ENCODE measurements at places on chromosomes 13 and 19.

DNA sequence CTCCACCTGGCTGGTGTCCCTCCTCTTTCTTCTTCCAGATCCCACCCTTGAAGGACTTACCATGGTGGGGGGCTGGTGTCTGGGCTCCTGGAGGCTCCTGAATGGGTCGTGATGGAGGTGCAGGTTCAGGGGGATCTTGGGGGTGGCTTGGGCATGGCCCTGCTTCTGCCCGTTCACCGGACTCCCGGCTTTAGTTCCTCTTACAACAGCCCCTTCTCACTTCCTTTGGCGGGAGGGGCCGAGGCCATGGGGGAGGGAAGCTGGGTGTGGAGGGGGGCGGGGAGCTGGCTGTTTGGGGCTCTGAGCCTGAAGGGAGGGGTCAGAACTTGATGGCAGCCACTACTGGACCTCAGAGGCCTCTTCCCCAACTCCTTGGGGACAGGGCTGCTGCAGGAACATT is at the start of gene MYO1F:
Gene MYO1F, minus strand, starts transcription at position 196 of the 400 bp plus-strand sequence. Its CDS starts 133 bp downstream, at position 63.
- DNase-seq = no peak

DNA sequence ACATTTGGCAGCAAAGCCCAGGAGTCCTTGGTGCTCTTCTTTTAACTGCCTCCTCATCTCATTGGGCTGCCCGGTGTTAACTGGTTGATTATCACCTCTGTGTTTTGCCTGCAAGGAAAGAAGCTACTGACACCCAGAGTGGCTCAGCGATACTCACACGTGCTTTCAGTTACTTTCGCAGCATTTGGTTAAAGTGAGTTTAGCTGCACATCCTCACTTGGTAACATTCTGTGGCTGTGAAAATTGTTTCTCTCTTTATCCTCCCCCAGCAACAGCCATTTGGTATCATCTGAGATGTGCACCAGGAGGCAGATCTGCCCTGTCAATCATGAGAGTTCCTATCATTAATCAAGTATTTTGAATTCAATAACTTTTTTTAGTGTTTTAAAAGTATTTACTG is 44.6 kb upstream of the GPR183 start:
- DNase-seq = no peak

DNA sequence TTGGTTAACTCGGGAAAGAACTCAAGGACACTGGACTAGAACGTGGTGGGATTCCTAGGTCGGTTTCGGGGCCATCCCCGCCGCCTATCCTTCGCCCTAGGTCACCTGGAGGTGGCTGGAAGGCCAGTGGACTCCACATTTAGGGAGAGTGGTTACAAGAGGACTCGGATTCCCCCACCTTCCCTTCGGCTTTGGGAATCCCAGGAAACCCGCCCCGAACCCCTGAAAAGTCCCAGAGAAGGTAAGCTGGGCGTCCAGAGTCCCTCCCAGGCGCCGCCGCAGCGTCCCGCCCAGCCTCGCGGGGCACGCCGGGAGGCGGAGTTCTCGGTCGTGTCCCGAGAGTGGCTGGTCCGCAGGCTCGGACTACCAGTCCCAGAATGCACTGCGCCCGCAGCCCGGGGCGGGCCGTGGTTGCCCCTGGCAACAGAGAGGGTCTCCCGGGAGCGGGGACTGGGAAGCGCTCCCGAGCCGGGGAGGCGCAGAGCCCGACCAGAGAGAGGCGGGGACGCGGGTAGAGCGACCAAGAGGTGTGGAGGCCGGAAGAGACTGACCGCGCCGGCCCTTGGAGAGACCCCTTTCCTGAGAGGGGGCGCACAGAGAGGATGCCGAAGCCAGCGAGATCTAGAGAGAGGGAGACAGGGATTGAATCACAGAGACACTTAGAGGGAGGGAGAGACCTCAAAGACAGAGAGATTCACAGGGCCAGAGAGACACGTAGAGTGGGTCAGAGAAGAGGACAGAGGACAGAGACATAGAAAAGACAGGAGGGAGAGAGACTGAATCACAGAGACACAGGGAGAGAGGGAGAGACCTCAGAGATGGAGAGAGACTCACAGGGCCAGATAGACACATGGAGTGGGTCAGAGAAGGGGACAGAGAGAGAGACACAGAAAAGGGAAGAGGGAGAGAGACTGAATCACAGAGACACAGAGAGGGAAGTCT is 2.6 kb upstream of the PRKCG start:
- peak; percentile 66 for DNase-seq

DNA sequence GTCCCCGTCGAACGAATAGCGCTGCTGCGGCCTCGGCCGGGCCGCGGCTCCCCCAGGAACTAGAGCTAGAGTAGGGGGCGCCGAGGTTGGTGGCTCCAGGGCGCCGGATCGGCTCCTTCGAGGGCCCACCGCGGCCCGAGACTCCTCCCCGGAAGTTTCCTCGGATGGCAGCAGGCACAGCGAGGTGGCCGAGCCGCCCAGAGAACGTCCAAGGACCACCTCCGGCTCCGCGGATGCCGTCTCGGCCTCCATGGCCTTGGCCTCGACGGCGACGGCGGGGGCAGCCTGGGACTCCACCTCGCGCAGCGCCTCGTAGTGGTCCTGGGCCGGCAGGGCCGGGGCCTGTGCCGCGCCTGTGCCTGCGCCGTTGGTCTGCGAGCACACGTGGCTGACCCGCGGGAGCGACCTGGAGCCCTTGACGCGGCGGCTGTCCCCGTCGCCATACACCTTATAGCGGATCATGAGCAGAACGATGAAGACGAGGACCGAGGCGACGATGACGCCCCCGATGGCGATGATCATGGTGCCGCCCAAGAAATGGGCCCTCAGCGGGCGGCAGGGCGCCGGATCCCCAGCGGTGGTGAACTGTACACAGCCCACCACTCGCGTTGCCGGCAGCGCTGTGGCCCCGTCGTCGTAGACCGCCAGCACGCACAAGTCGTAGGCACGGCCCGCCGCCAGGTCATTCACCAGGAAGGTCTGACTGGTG is 11.8 kb downstream of the IFNL1 start:
- DNase-seq = no peak

- no peak for DNase-seq
Observed at GRCh38 chr13:50410921-50411746, 395.9 kb downstream of the KCNRG start.

DNA sequence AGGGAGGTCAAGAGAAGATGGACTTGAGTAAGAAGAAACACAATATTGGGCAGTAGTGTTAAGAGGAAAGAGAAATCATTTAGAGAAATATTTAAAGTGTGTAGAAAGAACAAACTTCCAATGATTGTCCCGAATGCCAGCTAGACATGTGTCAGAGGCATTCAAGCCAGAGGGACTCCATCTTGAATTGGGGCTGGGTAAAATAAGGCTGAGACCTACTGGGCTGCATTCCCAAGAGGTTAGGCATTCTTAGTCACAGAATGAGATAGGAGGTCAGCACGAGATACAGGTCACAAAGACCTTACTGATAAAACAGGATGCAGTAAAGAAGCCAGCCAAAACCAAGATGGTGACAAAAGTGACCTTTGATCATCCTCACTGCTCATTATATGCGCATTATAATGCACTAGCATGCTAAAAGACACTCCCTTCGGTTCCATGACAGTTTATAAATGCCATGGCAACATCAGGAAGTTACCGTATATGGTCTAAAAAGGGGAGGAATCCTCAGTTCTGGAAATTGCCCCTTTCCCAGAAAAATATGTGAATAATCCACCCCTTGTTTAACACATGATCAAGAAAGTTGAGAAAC is 127.0 kb upstream of the IPO5 start:
- DNase-seq = no peak

DNA sequence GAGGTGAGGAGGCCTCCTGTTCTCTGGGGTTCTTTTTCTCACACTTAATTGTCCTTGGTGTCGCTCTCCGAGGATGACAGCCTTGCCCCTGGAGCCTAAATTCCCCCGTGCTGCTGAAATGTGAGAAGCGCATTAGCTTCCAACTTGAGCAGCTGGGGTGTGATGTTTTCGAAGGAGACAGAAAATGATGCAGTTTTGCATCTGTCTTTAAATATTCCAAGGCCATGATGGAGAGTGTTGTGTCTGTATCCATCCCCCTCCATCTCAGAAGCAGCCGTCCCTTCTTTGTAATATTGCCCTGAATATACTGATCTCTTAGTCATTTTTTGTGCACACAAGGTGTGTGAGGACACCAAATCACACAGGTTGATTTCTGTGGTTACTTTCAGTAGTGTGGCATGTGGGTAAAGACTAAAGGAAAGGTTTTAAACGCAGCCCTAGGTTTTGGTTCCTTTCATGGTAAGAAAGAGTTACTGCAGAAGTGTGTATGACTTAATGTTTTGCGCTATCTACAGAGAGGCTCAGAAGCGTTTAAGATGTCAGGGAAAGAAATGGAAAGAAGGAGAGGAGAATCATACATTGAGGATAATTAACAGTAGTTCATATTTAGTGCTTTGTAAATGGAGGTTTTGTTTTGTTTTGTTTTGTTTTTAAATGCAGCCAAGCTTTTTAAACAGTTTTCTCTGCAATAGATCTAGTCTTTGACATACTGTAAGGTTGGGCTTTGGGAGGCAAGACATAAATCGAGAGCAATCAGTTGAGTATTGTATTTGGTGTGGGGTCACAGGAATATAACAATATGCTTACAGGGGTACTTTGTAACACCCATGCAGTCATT is 1.6 kb downstream of the NBEA start:
- no peak for DNase-seq

DNA sequence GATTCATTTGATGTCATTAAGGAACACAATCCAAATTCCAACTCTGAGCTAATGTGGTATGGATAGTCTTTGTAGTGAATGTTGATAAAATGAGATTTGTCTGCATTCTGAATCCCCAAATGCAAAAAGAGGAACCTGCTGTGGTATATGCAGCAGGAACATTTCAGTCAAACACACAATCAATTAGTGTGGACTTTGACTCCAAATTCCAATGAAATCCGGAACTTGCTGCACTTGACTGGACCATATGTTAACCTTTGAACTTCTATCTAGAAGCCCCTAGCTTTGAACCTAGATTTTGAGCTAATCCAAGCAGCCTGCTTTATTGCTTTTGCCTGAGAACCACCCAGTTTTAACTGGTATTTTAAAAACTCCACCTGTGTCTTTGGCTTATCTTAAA is 341.3 kb downstream of the SPRY2 start:
- DNase-seq = no peak

DNA sequence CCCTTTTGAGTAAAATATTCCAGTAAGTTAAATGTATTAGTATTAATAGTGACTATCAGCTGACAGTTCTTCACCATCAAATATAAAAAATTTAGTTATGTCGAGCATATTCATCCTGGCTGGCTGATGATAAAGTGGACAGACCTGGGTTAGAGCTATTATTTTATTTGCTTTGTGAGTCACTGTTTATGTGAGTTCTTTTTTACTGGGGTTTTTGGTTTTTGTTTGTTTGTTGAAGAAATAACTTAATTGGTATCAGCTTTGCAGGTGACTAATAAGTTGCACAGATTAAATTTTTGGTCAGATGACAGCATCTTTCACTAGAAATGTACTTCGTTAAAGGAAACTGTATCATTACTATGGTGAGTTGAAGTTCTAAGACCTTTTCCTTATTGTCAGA is 224.7 kb downstream of the GGACT start:
- no peak for DNase-seq

GRCh38 chr13:66855131-66855530 is 375.0 kb downstream of the PCDH9 start:
- no peak for DNase-seq

DNA sequence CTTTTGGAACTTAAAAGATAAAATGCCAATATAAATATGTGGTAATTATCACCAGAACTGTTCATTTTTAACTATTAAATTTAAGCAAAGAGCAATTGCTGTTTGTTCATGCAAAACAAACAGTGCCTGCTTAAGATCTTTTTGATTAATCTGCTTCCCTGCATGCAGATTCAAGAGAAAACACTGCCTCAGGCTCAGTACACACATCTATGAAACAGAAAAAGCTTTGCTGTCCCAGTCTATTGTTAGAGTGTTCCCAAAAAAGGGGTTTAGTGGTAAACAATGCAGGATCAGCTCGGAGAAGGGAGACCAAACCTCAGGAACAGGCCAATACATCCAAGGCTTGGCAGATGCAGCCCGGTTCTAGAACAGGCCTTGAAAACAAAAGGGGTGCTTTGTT is 49.3 kb upstream of the TDRD3 start:
- no peak for DNase-seq

- DNase-seq = no peak
Observed at GRCh38 chr13:106373304-106373988, 162.0 kb downstream of the EFNB2 start.

GRCh38 chr13:75415694-75416093 is 66.3 kb downstream of the TBC1D4 start:
- DNase-seq = no peak

GRCh38 chr13:100941377-100942368 is 267.1 kb upstream of the TMTC4 start:
- DNase-seq = no peak

DNA sequence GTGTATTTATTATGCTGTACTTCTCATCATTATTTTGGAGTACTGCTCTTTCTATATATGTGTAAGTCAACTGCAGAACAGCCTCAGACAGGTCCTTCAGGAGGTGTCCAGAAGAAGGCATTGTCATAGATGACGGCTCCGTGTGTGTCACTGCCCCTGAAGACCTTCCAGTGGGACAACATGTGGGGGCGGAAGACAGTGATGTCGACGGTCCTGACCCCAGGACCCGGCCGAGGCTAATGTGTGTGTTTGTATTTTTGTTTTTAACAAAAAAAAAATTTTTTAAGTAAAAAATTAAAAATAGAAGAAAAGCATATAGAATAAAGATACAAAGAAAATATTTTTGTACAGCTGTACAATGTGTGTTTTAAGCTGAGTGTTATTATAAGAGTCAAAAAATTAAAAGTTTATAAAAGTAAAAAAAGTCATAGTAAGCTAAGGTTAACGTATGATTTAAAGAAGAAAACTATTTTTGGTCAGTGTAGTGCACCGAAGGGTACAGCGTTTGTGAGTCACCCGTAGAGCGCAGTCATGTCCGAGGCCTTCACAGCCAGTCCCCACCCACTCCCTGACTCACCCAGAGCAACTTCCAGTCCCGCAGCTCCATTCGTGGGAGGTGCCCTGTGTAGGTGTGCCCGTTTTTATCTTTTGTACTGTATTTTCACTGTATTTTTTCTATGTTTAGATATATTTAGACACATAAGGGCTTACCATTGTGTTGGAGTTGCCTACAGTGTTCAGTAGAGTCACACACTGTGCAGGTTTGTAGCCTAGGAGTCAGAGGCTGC is 42.2 kb upstream of the SPACA7 start:
- DNase-seq = no peak

DNA sequence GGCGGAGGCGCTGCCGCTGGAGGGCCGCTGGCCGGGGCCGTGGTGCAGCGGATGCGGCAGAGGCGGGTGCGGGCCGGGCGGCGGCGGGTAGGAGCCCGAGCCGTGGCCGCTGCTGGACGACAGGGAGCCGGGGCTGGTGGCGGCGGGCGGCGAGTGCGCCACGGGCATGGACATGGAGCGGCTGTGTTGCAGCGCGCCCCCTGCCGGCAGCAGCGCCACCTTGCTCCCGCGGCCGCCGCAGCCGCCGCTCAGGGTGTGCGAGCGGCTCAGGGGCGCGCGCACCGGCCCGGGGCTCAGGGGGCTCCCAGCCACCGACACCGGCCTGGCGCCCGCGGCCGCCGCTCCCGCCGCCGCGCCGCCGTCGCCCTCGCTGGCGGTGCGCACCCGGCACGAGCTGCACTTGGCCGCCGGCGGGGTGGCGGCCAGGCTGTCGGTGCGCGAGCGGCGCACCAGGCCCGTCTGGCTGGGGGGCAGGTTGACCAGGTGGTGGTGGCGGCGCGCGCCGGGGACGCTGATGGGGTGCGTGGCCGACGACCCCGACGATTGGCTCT is 1.7 kb downstream of the IRS2 start:
- DNase-seq = peak; percentile 46
